ENCODE measurements at places on chromosomes 2 and 18.

GRCh38 chr2:31141443-31142085 lies 3.3 kb upstream of the GALNT14 start:
- no peak for DNase-seq

- no peak for DNase-seq
These were observed 17.9 kb downstream of the CAPN10 start for GRCh38 chr2:240604291-240604938.

DNA sequence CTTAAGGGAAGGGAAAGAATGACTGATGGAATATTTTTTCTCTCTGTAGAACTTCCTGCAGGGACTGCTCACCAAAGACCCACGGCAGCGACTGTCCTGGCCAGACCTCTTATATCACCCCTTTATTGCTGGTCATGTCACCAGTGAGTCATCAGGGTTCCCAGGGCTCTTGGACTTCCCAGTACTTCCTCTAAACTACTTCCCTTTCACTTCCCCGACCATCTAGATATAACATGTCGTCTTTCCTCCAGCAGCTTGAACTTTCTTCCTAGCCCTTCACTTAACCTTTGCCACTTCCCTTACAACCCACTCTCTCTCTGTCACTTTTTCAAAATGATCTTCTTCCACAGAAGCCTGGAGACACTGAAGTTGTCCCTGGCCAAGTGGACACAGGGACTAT lies 7.2 kb downstream of the STK36 start:
- no peak for DNase-seq

GRCh38 chr2:31324016-31324633 lies 90.2 kb downstream of the EHD3 start:
- no peak for DNase-seq

DNA sequence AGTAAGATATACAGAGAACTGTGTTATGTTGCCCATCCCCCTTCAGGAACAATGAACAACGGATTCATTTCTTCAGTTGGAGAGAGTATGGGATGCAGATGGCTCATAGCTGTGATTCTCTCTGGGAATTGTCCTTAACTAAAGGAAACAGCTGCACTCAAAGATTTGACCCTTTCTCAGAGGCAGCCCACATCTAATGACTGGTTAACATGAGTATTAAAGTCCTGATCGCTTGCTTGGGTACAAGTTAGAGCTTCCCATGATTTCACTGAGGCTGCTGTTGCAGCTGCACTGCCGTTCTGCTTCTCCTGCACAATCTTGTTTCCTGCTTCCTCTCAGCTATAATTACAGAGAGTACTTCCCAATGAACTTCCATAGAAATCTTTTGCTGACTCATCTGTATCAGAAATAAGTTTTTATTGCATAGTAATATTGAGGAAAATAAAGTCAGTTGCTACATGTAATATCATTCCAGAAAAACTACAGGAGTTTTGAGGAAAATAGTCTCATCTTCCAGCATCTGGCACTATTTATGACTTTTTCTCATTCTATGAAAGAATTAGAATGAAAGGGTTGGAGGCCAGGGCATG lies 12.8 kb upstream of the SCN9A start:
- no peak for DNase-seq

- no peak for DNase-seq
These were observed 173.3 kb upstream of the SPRED2 start for GRCh38 chr2:65605743-65606058.

All from GOT3 (cell line).